ENCODE measurements at places on chromosomes 6 and 20. TPM values are rescaled to one million over a fixed set of nuclear protein-coding genes. Genes with fewer than 3 reads are reported as not detected.
A peak's percentile ranks its signal among the peaks of the same experiment; 100 is the strongest.

DNA sequence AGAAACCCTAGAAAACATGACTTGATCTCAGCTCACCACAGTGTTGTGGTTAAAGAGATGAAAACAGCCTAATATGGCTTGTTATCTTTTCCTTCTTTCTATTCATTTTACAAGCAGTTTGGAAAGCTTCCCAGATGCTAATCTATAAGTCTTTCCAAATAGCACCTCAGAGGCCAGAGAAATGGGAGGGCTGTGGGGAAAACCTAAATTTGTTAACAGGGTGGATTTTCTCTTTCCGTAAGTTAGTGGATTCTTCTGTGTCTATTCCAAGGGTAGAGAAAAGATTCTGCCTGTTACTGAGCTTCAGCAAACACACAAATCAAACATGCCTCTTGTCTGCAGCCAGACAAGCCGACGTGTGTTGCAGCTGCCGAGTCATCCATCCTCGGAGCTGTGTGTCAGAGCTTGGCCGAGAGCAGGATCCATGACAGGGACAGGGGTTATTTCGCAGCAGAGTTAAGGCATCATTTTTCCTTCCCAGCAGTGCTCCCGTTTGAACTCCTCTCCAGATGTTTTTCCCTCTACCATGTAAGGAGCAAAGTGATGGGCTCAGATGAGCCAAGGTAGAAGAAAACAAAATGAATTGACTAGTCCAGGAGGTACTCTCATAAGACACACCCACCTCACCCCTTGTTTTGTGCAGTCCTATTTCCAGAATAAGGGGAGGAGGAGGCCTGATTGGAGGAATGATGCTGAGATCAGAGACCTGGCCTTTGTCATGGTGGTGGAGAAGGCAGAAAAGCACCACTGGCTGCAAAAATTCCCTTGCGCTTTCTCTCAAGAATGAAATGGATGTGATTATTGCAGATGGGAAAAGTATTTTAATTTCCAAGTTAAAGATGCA is 560.0 kb downstream of the C6orf118 start:
- peak; percentile 86 for DNase-seq

- DNase-seq = no peak
Measured at GRCh38 chr6:16743664-16744210, 17.5 kb downstream of the ATXN1 start.

GRCh38 chr20:63471981-63472831 is at the start of gene KCNQ2:
TSS of gene KCNQ2 (minus strand) at chr20:63472655. CDS start at chr20:63472463, 192 bp downstream.
- no peak for DNase-seq

SUN5 gene
- polyA plus RNA-seq = not detected

POFUT1 gene
- 25.7 TPM for polyA plus RNA-seq

DNA sequence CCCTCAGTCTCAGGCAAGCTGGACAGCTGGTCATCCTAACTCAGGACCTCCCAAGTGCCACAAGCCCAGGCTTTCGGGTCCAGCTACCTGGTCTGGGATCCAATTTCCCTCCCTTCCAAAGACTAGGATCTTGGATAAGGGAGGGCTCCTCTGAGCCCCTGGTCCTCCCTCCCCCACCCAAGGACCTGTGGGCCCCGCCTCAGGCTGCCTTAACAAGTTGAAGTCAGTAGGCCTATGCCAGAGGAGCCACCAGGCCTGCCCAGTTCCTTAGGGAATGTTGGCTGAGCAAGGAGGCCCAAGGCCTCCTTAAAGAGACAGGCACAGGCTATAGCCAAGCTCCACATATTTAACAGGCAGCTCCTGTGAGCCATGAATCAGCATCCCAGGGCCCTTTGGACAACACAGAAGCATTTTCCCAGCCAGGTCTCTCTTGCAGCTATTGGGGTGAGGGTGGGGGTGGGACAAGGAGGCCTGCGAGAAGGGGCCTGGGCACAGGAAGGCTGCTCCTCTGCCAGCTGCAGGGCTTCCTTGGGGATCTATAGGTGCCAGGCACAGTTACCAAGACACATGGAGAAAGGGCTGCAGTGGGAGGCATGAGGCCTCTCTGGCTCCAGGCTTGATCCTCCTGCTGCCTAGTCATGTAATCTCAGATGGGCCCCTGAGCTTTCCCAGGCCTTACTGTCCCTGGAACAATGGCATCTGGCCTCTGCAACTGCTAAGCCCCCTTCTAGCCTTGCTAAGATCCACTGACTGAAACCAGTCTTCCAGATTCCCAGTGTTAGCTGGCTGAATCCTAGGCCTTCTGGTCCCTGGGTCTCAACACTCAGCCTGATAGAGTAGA is 27.4 kb upstream of the NOL4L start:
- DNase-seq = no peak

DNA sequence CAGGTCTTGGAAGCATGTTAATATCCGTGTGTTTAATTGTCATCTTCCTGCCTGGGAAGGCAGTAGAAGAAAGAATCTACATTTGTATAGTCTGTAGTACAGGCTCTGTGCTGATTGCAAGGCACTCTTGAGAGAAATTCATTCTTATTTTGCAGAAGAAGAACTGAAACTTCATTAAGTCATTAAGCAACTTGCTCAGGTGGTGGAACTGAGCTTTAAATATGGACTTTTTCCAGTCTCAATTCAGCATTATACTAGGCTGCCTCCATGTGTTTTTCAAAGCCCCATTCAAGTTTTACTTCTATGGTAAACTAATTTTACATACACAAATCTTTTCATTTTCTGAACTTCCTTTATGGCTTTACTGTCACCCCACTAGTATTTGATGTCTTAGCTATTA is 18.7 kb downstream of the ZNF451 start:
- no peak for DNase-seq

DNA sequence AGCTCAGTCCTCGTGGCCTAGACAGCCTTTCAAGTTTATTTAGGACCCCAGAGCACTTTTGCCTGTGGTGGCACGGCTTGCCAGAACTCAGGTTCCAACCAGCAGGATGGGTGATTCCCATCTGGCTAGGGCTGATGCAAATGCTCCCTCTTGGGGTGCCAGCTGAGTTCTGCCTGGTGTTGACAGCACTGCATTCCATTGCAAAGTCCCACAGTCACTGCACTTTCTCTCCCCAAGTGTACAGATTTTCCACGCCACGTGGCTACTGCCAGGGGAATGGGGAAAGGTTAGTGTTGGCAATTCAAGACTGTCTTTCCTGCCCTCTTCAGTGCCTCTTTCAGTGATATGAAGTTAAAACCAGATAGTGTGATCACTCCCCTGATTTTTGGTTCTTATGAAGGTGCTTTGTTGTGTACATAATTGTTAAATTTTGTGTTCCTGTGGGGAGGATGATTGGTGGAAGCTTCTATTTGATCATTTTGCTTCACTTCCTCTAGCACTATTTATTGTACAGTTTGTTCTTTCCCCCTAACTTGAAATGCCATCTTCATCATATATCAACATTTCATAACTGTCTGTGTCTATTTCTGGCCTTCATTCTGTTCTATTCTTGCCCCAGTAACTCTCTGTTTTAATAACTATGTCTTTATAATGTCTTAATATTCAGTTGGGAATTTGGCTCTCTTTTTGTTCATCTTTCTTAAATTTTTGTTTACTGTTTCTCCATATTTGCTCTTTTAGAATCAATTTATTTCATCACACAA is 86.2 kb downstream of the CFAP61 start:
- no peak for DNase-seq

TRIM31 gene
- not detected for polyA plus RNA-seq

- no peak for DNase-seq
Measured at GRCh38 chr6:150251566-150252186, 108.8 kb downstream of the PPP1R14C start.

DSP gene
- 2.4 TPM for polyA plus RNA-seq

DNA sequence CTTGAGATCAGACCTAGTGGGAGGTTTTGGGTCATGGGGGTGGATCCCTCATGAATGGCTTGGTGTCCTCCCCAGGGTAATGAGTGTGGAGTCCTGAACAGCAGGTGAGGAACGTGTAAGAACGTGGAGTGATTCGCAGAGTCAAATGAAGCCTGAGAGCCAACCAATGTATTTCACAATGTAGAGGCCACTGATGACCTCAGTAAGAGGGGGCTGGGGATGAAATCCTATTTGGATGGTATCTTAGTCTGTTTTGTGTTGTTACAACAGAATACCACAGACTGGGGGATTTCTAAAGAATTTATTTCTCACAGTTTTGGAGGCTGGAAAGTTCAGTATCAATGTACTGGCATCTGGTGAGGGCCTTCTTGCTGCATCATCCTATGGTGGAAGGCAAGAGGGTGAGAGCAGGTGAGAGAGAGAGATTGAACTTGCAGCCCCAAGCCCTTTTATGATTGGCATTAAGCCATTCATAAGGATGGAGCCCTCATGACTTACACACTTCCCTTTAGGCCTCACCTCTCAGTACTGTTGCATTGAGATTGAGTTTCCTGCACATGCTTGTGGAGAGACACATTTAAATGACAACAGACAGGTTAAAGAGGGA is 47.3 kb upstream of the HIVEP1 start:
- no peak for DNase-seq

TAGAP gene
- polyA plus RNA-seq = 1.0 TPM

TSHZ2 gene
- polyA plus RNA-seq = 9.0 TPM

DNA sequence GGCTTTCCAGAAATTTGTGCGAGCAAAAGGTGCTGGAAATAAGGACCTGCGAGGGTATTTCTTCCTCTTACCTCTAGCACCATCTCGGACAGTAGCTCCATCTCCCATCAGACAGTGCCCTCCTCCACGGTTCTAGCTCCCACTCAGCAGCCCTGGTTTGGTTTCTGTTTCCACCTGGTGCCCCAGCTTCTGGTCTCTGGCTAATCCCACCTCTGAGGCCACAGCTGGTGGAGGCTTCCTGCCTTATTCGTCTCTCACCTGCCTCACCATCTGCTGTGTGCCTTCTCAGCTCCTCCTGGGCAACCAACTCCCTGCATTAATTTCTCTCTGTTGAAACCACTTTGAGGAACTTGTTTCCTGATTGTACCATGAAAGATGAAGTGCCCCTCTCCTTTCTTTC is 162.4 kb upstream of the CDYL start:
- DNase-seq = no peak

GPX5 gene
- polyA plus RNA-seq = not detected

DNA sequence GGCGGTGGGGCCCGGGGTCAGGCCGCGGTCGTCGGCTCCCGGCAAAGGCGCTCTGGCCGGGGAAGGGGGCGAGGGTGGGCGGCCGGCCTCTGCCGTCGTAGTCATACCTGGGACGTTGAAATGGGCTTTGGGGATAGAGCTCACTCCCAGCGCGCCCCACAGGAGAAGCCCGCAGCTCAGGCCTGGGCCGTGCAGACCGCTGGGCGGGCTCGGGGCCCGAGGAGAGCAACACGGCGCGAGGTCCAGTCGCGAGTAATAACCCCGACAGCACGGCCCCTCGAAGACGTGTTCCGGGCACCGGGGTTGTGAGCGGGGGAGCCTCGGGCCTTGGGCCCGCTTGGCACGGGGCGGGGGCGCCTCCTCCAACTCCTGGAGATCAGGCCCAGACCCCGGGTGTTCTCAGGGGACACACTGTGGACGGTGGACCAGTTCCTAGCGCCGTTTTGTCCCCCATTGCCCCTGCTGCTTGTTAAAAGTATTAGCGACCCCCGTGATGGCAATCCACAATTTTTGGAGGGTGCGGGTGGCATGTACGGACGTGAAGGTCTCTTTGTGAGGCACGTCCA is 10.9 kb downstream of the FOXC1 start:
- DNase-seq = no peak

BIRC7 gene
- 0.27 TPM for polyA plus RNA-seq

DNA sequence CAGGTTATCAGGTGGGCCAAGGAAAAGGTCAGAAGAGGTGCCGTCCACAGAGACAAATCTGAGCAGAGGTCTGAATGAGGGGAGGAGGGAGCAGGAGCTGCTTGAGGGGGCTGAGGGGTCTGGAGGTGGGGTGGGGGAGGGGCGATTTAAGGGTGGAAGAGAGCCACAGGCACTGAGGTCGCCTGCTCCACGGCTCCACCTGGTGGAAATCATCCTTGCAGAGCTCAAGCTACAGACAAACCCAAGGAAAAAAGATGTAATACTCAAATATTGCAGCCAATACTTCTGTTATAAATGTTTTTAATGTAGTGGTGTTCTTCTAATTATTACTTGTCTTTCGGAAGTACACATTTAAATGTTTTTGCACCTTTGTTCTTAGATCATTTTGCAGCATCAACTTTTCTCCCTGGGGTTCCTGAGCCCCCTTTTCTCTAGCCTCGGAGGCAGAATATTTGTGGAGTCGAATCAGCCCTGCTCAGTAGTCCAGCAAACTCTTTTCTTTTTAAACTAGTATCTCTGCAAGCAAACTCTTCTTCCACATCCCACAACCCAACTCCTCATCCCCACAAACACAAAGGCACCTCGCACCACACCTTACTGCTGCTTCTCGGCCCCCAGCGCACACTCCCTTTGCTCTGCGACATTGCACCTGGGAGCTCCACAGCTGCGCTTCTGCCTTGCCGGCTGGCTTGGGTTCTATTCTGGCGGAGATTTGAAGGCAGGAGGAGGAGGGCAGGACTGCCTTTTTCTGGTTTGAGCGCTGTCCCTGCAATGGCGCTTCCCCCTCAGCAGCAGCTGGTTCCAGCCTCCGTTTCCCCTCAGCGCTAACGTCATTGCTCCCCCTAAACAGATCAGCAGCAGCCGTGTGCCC is 51.0 kb upstream of the TFAP2A start:
- DNase-seq = no peak

EEF1A2 gene
- polyA plus RNA-seq = 1,049 TPM

DNA sequence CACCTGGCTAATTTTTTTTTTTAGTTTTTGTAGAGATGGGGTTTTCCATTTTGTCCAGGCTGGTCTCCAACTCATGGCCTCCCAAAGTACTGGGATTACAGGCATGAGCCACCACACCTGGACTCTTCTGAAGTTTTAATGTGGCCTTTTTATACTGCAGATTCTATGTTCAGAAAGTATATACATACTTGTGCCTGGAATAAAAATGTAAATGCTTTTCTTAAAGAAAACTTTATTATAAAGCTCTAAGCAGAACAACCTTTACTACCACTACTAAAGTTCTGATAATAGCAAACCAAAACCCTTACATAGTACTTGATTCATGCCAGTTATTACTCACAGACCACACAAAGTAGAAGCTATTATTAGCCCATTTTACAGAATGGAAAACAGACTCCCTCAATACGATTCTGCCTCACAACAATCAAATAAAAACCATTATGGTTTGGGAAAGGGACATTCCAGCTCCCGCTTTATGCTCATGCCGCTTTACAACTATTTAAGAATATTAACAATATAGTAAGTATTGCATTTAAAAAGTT is 5.3 kb downstream of the PHIP start:
- DNase-seq = no peak

APCDD1L gene
- polyA plus RNA-seq = 5.9 TPM

C6orf118 gene
- polyA plus RNA-seq = 1.2 TPM

SEL1L2 gene
- polyA plus RNA-seq = not detected

GRCh38 chr6:141443032-141443431 is 689.7 kb upstream of the GJE1 start:
- DNase-seq = no peak

GRCh38 chr6:116380346-116380745 is 9.6 kb downstream of the DSE start:
- DNase-seq = no peak

GRCh38 chr6:140040396-140040795 is 665.9 kb upstream of the CITED2 start:
- DNase-seq = no peak

MUC21 gene
- not detected for polyA plus RNA-seq

VGLL2 gene
- 93.8 TPM for polyA plus RNA-seq

- no peak for DNase-seq
Measured at GRCh38 chr20:39631557-39631956, 669.4 kb downstream of the DHX35 start.

HEY2 gene
- polyA plus RNA-seq = 11.0 TPM

- DNase-seq = no peak
Measured at GRCh38 chr6:127859956-127860355, 40.9 kb downstream of the THEMIS start.

All from forelimb muscle (tissue), 1 donor.